Natural killer cell (primary cell): ENCODE measurements at places on chromosomes 16 and 17.

DNA sequence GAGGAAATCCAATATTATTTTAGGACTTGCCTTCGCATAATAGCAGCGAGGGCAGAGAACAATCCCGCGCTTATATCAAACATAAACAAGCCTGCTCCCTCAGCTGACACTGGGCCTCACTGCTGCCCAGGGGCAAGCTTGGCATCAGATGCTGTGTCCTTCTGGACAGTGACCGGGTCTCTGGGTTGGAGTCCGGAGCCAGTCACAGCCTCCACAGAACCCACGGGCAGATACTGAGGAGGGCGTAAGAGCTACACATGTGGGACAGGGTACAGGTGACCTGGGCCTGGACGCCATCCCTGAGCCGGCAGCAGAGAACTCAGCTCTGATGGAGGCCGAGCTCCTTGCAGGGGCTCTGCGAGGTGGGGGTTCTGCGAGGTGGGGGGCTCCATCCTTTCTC lies 14.7 kb upstream of the ZNF469 start:
- no peak for DNase-seq

GRCh38 chr16:68369697-68370580 lies 59.1 kb downstream of the PRMT7 start:
- no peak for DNase-seq

GRCh38 chr16:68889508-68890150 lies 46.3 kb downstream of the TANGO6 start:
- no peak for DNase-seq

GRCh38 chr17:63694950-63695773 lies 4.8 kb downstream of the LIMD2 start:
- DNase-seq = no peak
